ENCODE measurements at places on chromosomes 4 and X.

GRCh38 chr4:126344472-126344871 lies 1029.7 kb downstream of the FAT4 start:
- DNase-seq = no peak

- DNase-seq = no peak
Measured at GRCh38 chr4:133887723-133888122, 313.9 kb downstream of the PABPC4L start.

- DNase-seq = no peak
Measured at GRCh38 chr4:12926189-12927066, 557.7 kb downstream of the RAB28 start.

GRCh38 chr4:99518601-99519295 lies 7.9 kb downstream of the C4orf17 start:
- DNase-seq = no peak

DNA sequence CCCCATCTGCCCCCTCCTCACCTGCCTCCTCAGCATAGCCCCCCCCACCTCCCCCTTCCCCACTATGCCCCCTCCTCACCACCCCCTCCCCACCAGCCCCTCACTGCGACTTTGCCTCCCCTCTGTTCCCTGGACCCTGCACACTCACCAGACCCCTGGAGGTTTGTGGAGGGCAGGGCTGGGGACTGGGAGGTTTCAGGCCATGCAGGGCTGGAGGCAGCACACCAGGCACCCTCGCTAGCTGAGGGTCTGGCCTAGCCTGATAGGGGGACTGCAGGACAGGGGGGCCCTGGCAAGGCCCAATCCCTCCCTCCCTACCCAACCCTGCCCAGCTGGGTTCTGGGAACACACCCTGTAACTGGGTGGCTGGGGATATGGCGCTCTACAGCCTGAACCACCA lies 28.0 kb downstream of the TACC3 start:
- DNase-seq = no peak

- DNase-seq = peak; percentile 33
Measured at GRCh38 chrX:123878252-123878721, 18.4 kb downstream of the XIAP start.

DNA sequence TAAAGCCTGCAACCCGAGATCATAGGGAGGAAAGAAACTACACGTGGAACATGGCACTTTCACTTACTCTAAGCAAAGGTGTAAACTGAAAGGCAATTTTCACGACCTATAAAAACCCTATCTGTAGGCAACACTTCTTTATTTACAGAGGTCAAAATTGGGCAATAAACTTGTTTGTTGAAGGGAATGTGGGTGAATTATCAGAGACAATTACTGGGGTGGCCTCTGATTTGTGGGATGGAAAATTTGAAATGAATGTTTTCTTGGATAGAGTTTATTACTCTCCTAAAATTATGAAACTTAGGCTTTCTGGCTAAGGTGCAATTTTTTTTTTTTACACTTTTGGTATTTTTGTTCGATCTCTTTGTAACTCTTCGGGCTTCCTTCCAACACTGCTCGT lies 734.1 kb upstream of the TENM3 start:
- DNase-seq = no peak

GRCh38 chr4:143397335-143397734 lies 60.7 kb downstream of the GAB1 start:
- DNase-seq = no peak

DNA sequence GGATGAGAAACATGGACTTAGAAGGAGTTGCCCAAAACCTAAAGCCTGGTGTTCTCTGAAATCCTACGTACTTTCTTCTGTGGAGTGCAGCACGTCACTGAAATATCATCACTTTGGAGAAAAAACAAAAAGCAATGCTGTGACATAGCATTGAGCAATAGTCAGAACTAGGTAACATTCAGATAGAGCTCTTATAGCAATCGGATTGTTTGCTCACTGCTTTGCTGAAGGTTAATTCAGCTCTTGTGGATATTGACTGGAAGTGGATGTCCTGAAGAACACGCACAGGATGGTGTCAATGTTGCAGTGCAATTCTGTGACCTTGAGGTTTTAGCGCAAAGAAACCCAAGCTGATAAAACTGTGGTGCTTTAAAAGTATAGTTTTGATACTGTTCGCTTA lies 114.2 kb upstream of the GRXCR1 start:
- DNase-seq = no peak

DNA sequence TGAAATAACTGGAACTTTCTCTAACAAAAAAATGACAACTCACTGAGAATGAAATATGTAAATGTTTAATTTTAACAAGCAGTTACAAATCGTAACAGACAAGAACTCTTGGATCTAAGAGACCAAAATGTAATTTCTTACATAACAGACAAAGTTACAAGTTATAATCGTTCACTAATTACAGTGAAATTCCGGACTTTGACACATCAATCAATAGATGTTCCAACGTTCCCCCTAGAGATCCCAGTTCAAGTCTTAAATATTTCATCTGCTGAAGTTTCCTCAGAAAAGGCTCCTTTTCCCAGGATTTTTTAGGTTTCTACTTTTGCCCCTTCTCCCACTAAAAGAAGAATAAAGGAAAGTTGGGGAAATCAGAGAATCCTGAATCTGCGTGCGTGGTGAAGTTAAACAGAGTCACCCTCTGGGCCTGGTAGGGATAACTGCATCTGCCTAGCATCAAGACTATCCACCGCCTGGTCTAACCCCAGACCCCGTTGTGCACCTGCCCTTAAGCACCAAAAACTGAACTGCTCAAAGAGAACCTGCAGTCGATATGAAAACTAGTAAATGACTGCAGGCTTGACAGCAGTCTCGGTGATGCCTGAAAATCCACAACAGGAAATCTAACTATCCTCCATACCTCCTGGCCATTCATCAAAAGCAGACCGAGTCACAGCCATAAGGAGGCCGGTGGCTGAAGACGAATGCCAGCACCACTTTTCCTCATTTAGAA lies 2.3 kb downstream of the IRF2 start:
- peak; percentile 84 for DNase-seq

DNA sequence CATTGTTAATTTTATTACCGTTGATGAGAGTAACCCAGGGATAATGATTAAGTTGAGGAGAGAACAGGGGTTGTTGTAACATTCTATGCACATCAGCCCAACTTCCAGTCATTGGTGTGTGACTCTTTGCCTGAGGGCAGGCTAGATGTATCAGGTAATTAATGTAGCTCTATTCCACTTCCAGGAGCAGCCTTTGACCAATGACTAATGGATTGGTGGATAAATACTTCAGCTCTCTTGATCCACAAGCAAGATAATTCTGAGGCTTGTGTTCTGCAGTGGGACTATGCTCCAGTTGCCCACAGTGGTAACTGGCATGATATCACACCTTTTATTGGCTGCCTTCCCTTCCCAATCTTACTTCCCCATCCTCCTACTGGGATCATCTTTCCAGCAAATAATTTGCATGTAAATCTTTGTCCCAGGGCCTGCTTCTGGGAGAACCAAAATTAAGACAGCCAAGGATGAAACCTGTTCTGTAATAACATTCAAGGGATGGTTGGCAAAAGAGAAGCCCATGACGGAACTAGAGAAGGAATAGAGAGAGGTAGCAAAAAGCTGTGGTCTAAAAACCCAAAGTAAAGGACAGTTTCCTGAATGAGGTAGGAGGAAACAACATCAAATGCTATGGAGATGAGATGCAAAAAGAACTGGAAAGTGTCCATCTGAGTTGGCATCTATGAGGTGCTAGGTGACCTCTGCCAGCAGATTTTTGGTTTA lies 241.4 kb upstream of the RPS6KA3 start:
- DNase-seq = no peak

Measured in OCI-LY7 (cell line).